Activated naive CD4-positive, alpha-beta T cell treated with anti-CD3 and anti-CD28 coated beads, Interleukin-2, amount 10 ng/mL, durations not matched to agents 7 days and 5 days (primary cell): ENCODE measurements at places on chromosomes 6 and 20.

DNA sequence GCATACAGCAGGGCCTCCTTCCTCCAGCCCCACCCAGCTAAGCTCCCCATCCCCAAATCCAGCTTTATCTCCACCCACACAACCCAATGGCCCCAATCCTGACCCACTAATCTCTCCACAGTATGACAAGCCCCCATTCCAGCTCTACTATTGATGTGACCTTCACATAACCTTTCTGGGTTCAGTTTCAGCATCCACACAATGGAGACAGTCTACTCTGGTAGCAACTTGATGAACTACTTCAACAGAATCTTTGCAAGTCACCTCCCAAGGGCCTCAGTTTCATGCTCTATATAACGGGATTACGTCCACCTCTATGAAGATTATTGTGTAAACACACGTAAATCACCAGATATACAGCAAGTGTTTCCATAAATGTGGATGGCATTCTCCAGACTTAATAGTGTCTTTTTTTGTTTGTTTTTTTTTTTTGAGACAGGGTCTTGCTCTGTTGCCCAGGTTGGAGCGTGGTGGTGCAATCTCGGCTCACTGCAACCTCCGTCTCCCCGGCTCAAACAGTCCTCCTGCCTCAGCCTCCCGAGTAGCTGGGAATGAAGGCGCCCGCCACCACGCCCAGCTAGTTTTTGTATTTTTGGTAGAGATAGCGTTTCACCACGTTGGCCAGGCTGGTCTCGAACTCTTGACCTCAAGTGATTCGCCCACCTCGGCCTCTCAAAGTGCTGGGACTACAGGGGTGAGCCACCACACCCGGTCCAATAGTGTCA is 1.4 kb downstream of the AHCY start:
- DNase-seq: no peak

DNA sequence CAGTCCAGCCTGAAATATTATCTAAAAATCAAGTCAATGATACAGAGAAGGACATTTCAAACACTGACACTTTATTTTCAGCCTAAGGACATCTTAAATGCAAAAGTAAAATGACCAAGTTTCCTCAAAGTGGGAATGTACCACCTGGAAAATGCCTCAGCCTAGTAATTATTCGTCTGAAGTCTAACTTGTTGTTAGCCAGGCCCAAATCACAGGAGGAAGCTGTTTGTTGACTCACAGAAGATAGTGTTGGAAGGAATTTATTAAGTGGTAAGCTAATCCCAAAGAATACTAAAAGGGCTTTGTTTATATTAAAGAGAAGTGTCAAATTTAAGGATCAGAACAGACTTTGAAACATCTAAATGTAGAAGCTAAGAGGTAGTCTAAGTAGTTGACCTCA is 2.5 kb downstream of the PDE7B start:
- DNase-seq: no peak

DNA sequence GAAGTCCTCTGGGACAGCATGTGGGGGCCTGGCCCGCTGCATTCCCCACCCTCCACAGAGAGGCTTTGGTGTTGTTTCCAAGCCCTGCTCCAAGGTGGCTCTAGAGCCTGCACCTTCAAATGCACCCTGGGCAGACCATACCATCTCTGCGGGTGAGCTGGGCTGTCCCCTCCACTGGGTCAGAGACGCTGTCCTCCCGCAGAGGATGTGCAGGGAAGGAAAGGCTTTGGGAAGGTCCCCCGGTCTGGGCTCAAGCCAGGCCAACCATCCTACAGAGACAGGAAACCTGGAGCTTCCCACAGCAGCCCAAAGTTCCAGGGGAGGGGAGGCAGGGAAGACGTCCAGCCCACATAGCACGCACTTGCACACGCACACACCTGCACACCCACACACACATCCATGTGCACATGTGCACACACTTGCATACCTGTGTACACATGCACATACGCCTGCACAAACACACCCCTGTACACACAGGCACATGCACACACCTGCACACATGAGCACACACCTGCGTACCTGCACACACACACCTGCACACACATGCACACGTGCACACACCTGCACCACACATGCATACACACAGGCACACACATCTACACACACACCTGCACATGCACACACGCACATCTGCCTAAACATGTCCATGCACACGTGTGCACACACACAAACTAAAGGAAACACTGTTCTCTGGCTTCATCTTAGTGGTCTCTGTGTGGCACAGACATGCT is 155.4 kb downstream of the ERMARD start:
- no peak for DNase-seq

GRCh38 chr6:166346449-166346848 is 4.1 kb upstream of the SFT2D1 start:
- DNase-seq: no peak

DNA sequence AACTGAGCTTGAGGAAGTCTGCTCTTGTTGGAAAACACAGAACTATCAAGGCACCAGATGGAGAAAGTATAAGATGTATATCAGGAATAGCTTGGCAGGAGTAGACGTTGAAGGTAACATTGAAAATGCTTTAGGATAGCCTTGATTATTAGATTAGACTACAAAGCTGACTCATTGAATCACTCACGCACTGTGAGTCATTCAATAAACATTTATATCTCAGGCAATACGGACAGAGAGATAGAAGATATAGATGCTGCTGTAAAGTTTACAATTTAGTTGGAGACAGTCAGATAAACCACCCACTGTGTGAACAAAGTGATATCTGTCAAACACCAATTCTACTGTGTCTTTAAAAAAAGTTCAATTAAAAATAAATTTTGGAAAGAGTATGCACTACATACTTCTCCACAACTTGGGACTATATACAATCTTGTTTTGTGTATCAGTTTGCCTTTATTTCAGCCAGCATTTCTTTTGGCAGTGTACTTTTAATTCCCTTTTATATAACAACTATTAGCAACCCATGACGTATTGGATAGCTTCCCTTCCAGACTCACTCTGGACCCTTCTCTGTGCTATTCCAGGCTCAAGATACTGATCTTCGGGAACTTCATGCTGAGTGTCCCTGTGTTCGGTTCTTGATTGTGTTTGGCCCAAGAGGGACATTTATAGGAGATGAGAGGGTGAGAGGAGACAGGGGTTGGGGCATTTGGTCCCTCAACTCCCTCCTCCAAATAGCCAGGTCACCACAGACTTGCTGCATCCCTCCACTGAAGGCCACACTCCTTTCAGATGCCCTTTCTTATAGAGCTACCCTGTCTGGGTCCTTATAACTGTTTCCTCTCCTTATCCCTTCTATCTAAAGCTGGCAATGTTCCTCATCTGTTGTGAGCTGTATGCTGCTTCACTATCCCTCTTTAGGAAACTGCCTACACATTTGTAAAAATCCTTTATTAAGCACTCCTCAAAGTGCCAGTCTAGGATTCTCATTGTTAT is 176.6 kb upstream of the PTPRK start:
- no peak for DNase-seq

DNA sequence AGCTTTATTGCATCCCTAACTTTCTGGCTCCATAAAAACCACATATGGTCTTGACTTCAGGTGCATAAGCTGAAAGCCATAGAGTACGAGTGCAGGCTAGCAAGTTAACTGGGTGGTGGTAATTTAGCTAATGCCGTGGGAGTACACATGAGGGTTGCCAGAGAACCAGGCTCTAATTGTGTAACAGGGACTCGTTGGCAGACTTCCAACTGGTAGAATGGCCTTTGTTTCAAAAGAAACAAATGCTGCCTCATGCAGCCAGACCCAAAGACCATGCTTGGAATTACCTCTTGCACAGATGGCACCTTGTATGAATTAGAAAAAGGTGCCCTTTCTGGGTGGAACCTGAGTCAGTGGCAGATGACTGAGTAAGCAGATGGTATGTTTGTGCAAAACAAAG is 73.2 kb downstream of the LY86 start:
- DNase-seq: no peak

DNA sequence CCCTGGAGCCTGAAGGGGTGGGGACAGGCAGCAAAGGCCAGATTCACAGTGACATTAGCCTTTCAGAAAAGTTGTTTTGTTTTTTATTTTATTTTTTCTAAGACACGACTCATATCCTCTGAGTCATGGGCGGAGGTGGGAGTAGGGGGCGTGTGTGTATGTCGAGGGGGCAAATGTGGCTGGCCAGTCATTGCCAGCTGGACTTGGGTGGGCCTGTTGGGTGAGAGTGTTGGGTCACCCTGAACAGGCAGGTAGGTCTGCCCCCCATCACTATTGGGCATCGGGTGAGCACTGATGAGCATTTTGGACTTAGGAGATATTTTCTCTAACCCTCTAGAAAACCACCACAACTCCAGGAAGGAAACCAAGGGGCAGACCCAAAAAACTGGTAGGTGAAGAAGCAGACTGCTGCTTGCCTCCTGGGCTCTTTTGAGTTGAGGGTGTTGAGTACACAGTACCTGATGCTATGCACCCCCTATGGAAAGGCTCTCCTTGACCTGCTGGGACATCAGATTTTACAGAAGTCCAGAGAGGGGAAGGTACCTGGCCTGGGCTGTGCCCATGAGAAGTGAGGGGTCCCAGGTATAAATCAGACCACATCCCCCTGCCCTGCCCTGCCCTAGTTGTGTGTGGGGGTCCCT is 5.6 kb downstream of the SMIM29 start:
- DNase-seq: no peak

- peak; percentile 74 for DNase-seq
These were observed 8.9 kb downstream of the BPIFB1 start for GRCh38 chr20:33291830-33292355.

GRCh38 chr6:170117111-170117972 is 173.5 kb downstream of the DLL1 start:
- peak; percentile 15 for DNase-seq

- DNase-seq: no peak
These were observed 84.0 kb downstream of the MTHFD1L start for GRCh38 chr6:150949526-150949925.

DNA sequence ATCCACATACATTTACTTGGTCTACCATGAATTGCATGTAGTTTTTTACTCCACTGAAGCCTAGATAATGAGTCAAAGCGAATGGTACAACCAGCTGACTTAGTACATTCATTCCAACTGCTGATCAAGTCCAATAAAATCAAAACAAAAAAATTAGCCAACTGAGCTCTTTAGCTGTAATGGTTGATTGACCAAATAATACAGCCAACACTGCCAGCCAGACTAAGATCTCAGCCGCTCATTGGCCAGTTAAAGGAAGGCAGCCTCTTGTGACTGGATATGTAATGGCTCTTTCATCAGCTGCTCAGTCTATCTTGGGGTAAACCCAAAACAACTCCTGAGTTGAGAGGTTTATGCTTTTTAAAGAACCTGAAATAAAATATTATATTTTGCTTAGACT is 204.3 kb upstream of the RSPO3 start:
- DNase-seq: no peak

DNA sequence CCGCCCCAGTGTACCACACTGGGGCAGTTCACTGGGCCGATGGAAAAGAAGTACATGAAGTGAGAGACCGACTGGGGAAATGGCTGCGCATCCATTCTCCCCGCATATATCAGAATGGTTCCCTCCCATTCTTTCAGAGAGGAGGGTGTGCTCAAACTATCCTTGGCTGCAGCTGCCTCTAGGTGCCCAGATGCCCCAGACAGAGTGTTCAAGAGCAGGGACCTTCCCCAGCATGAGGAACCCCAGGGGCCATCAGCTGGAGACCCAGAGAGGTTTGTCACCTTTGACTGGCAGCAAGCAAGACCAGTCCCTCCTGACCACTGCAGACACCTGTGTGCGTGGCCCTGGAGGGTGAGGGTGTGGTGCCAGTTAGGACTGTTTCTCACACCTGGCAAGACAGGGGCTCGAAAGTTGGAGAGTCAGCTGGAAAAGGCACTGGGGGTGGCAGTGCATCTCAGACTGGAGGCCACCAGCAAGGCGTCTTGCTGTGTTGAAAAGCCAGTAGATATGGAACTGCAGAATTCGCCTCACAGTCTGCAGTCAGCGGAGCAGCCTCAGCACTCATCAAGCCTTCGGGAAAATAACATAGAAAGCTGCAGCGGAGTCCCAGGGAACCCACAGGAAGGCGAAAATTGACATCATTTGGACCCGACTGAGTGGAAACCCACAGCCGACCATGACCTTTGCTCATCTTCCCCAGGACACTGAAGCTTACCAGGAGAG is 76.7 kb downstream of the GPR6 start:
- DNase-seq: no peak

DNA sequence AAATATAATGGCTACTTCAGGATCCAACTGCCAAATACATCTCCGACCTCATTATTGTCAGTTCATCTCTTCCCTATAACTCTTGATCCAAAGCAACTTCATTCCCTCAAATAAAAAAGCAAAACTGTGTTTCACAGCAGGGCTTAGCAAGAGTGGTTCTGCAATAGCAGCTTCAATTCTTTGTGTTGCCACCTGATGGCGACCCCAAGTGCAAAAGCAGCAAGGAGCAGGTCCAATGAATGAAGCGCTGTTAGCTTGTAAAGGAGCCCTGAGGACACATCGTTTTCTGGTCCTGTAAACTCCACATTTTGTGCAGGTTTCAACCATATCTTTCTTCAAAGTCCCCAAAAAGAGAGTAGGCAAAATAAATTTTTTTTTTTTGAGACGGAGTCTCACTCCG is 19.6 kb downstream of the RTN4IP1 start:
- peak; percentile 42 for DNase-seq

GRCh38 chr20:44039741-44040140 is 125.1 kb downstream of the TOX2 start:
- DNase-seq: no peak

DNA sequence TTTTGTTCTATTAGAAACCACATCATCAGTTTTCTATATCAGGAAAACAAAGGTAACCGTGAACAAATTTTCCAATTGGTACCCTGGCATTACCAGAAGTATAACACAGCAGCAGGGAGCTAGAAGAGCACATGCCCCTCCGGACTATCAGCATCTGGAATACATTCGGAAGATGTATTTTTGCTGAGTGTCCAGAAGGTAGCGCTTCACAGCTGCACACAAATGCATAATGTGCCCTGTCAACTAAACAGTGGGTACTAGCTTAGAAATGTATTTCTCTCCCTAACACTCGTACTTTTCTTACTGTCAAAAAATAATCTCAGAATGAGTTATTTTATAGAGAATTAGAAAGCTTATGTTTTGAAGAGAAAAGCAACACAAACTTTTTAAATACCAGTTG is 77.6 kb downstream of the HUS1B start:
- no peak for DNase-seq

GRCh38 chr20:46631212-46631869 is 19.9 kb downstream of the SLC13A3 start:
- no peak for DNase-seq

DNA sequence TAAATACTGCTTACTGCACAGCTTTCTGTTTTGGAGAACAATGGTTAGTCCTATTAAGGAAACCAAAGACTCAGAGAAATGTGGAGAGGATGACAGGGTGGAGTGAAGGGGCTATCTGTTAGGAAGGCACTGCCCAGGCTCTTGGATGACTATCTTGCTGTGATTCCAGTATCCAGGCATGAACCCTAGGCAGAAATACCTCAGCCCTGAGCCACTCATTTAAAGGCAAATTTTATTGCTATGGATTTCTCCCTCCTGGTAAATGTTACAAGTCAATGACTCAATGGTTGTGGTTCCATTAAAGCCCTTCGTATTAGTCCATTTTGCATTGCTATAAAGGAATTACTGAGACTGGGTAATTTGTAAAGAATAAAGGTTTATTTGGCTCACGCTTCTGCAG is 25.9 kb downstream of the ADGRF4 start:
- no peak for DNase-seq
